HFFc6 (cell line): ENCODE measurements at places on chromosomes 5 and 9.

DNA sequence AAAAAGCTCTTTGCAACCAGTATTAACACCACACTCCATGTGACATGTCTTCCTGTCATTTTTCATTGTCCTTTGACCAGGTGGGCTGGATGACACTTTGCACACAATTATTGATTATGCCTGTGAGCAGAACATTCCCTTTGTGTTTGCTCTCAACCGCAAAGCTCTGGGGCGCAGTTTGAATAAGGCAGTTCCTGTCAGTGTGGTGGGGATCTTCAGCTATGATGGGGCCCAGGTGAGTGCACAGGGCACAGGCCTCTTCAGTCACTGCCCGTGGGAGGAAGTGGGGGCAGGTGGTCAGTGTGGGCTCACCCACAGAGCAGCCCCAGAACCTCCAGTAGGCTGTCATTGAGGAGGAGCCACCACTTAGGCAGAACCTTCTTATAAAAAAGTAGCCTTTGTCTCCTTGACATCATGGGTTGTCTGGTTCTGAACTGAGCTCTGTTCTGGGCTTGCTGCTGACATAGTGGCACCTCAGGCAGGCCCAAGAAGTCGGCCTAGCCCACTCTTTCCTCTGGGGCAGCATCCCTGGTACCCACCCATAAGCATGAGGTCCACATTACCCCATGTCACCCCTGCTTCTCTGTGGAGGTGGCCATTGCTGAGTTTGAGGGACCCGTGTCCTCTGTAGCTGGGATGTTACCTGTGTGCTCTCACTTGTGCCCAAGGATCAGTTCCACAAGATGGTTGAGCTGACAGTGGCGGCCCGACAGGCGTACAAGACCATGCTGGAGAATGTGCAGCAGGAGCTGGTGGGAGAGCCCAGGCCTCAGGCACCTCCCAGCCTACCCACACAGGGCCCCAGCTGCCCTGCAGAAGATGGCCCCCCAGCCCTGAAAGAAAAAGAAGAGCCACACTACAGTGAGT lies 39.3 kb downstream of the SECISBP2 start:
- peaks cover 6% of the 10 kb centered on the region; the same call in 1 of the 2 replicates for H3K4me1 ChIP-seq
- DNase-seq = no peak
- H3K4me3 ChIP-seq = no peak overlapping the region
- peaks cover 36% of the 10 kb centered on the region for H3K36me3 ChIP-seq
- no peak overlapping the region for H3K27ac ChIP-seq

GRCh38 chr5:130923543-130924124 lies 241.4 kb downstream of the HINT1 start:
- DNase-seq = no peak
- H3K4me3 ChIP-seq = no peak overlapping the region
- no peaks in the 10 kb centered on the region for H3K4me1 ChIP-seq
- H3K36me3 ChIP-seq = no peaks in the 10 kb centered on the region; the same call in 1 of the 2 replicates

- peaks cover 34% of the 10 kb centered on the region for H3K4me1 ChIP-seq
- H3K27ac ChIP-seq = no peak overlapping the region
- H3K4me3 ChIP-seq = no peak overlapping the region
- DNase-seq = no peak
Observed at GRCh38 chr5:9421884-9422283, 124.0 kb downstream of the SEMA5A start.

DNA sequence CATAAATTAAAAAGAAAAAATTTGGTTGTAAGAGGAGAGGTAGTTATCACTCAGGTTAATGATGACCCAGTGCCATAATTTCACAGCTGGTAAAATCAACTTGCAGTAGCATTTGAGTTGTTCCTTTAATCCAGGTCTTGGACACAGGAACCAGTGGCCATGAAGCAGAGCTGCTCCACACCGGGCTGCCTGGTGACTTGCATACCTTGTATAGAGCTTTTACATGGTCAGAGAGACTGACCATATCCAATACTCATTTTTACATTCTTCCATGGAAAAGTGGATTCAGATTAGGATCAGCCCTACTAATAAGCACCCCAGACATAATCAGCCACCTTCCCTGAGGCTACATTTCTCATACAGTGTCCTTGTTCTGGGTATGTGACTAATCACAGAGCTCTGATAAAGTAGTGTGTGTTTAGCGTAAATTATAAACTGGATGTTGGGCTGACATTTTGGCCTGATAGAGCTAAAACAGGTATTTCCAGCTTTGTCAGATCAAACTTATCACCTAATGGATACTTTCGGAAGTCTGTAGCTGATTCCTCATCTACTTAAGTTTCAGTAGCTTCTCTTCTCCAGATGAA lies 77.0 kb upstream of the ZSWIM6 start:
- H3K27ac ChIP-seq = no peak overlapping the region
- H3K4me3 ChIP-seq = no peak overlapping the region
- peaks cover 13% of the 10 kb centered on the region; the same call in 1 of the 2 replicates for H3K4me1 ChIP-seq
- DNase-seq = peak; percentile 35
- peaks cover 4% of the 10 kb centered on the region; the same call in 1 of the 2 replicates for H3K27me3 ChIP-seq
- H3K36me3 ChIP-seq = peaks cover 20% of the 10 kb centered on the region

DNA sequence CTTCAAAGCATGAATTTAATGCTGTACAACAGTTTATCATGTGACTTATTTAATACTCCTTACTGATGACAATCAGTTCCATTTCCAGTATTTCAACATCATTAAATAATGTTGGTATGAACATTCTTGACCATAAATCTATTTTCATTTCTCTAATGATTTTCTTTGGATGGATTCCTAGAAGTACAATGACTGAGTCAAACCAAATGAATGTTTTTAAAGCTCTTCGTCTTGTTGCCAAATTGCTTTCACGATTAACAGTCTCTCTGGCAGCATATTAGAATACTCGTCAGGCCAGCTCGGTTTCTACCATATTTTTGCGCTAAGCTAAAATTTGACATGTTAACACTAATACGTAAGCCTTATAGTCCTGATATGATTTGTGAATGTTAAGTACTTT lies 197.0 kb downstream of the TRPM3 start:
- H3K27me3 ChIP-seq = no peaks in the 10 kb centered on the region
- peak overlapping the region; percentile 84 for H3K4me3 ChIP-seq
- peak; percentile 88 for DNase-seq
- H3K27ac ChIP-seq = peak overlapping the region; percentile 62
- peaks cover 60% of the 10 kb centered on the region for H3K4me1 ChIP-seq

DNA sequence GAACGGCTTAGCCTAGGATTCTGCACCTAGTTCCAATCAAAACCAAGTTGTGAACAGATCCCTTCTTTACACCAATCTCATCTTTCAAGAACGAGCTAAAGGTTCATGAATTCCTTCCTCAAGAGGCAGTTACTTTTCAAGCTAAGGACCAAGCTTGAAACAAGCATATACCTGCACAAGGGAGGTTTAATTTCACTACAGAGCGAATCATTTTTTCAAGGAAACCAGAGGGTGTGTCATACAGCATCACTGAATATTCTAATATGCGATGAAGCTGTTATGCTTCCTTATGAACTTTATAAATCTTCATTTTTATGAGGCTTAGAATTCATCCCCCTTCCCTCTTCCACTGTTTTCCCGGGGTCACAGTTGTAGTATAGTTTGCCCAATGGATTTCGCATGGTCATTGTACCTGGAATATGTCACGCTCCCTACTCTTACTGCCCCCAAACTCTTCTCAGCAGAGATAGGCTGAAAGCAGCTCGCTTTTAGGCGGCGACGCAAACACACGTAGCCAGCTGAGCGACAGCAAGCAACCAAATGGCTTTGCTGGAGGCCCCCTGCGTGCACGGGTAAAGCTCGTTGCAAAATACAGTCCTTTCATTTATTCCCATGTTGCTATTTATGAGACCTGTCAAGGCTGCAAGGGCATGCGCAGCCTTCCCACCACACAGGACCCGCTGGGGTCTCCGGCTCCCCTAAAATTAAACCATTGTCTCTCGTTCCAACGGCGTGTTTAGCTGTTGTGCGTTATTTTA lies 832 bp downstream of the LMBRD2 start:
- peak overlapping the region; percentile 95 for H3K4me3 ChIP-seq
- DNase-seq = peak; percentile 56
- H3K27me3 ChIP-seq = peaks cover 6% of the 10 kb centered on the region
- H3K4me1 ChIP-seq = peaks cover 67% of the 10 kb centered on the region
- peak overlapping the region; percentile 84 for H3K27ac ChIP-seq

- H3K4me1 ChIP-seq = no peaks in the 10 kb centered on the region
- no peak overlapping the region for H3K27ac ChIP-seq
- H3K4me3 ChIP-seq = no peak overlapping the region
- DNase-seq = no peak
- H3K27me3 ChIP-seq = peaks cover 2% of the 10 kb centered on the region
Observed at GRCh38 chr9:138100711-138101350, 223.2 kb downstream of the CACNA1B start.

DNA sequence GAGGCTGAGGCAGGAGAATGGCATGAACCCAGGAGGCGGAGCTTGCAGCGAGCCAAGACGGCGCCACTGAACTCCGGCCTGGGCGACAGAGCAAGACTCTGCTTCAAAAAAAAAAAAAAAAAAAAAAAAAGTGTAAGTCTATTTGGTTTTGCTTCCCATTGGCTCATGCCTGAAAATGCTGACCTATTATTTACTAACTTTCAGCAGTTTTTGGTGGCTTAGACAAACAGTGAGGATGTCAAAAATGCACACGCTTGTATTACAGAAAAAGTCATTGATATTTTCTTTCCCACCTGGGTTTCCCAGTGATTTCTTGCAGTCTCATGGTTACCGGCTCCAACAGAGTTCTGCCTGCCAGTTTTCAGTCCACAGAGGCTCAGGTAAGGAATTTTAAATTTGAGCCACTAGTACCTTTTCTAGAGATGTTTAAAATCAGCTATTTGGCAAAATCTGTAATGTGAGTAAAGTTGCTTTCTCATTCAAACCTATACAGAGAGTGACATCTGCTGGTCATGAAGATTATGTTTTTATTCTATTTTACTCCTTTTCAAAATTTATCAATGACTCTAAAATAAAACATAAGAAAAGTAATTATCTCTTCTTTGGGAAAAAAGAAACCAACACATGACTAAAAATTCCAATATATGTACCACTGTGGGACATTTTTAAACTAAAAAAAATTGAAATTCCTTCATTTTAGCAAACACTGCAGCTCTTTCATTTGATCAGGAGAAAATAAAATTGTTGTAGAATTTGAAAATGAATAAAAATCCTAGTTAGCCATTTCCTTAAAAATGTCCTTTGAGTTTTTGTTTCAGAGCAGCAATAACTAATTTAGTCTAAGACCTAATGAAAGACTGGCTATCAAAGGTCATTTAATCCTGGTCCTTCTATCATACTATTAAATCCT lies 8.8 kb downstream of the FAM200C start:
- peak; percentile 28 for DNase-seq
- no peak overlapping the region for H3K27ac ChIP-seq
- H3K27me3 ChIP-seq = no peaks in the 10 kb centered on the region
- H3K36me3 ChIP-seq = peaks cover 20% of the 10 kb centered on the region

GRCh38 chr5:173884402-173885053 lies 3.6 kb upstream of the CPEB4 start:
- H3K27ac ChIP-seq = no peak overlapping the region
- peaks cover 66% of the 10 kb centered on the region for H3K4me1 ChIP-seq
- no peak for DNase-seq

- peak; percentile 4 for DNase-seq
- H3K4me1 ChIP-seq = peaks cover 33% of the 10 kb centered on the region
- peaks cover 2% of the 10 kb centered on the region; the same call in 1 of the 2 replicates for H3K27me3 ChIP-seq
- peak overlapping the region; percentile 17; the same call in 1 of the 2 replicates for H3K27ac ChIP-seq
Observed at GRCh38 chr5:17058438-17058837, 122.3 kb upstream of the MYO10 start.

GRCh38 chr9:115050002-115050490 lies 67.9 kb downstream of the TNC start:
- H3K4me1 ChIP-seq = peaks cover 10% of the 10 kb centered on the region
- no peaks in the 10 kb centered on the region; the same call in 1 of the 2 replicates for H3K27me3 ChIP-seq
- no peak for DNase-seq
- no peak overlapping the region for H3K27ac ChIP-seq

- H3K27ac ChIP-seq = peak overlapping the region; percentile 75
- no peaks in the 10 kb centered on the region for H3K27me3 ChIP-seq
- H3K36me3 ChIP-seq = no peaks in the 10 kb centered on the region
- no peak for DNase-seq
Observed at GRCh38 chr9:112033237-112034215, 136.9 kb downstream of the UGCG start.

GRCh38 chr5:178428341-178429155 lies 161.6 kb downstream of the COL23A1 start:
- DNase-seq = no peak
- no peaks in the 10 kb centered on the region for H3K4me1 ChIP-seq
- H3K36me3 ChIP-seq = peaks cover 21% of the 10 kb centered on the region

DNA sequence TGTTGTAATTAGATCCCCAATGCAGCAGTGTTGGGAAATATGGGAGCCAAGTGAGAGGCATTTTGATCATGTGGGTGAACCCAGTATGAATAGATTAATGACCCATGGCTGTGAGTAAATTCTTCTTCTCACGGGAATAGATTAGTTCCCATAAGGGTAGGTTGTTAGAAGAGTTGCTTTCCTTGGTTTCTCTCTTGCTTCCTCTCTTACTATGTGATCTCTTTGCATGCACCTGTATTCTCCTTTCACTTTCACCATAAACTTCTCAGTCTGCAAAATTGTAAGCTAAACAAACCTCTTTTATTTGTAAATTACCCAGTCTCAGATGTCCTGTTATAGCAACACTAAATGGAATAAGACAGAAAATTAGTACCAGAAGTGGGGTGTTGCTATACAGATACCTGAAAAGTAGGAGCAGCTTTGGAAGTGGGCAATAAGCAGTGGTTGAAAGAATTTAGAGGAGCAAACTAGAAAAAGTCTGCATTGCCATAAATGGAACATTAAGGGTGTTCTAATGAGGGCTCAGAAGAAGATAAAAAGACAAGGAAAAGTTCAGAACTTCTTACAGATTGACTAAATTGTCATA lies 1090.0 kb upstream of the ARRDC3 start:
- no peak for DNase-seq
- H3K36me3 ChIP-seq = no peaks in the 10 kb centered on the region; the same call in 1 of the 2 replicates
- H3K27me3 ChIP-seq = no peaks in the 10 kb centered on the region
- H3K4me1 ChIP-seq = no peaks in the 10 kb centered on the region
- H3K4me3 ChIP-seq = no peak overlapping the region

DNA sequence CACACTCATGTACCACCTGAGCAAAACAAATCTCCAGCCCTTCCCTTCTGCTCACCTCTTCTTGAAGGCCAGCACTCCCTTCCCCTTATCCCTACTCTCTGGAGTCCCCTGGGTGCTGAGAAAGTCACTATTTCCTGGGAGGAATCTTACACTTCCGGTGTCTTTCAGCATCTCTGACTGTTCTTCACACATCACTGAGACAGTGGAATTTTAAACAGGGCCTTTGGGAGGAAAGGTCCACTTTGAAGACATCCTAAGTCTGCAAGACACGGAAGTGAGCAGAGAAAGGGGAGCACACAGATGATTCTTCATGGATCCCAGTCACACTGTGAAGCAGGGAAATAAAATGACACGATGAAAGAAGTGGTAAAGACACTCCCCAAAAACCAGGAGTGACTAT lies 25.6 kb downstream of the FRMD3 start:
- H3K4me1 ChIP-seq = peaks cover 74% of the 10 kb centered on the region
- H3K36me3 ChIP-seq = peaks cover 6% of the 10 kb centered on the region
- peak overlapping the region; percentile 44; the same call in 1 of the 2 replicates for H3K27ac ChIP-seq
- DNase-seq = no peak
- no peaks in the 10 kb centered on the region; the same call in 1 of the 2 replicates for H3K27me3 ChIP-seq
